ENCODE measurements at places on chromosomes 12 and 14.
A peak's percentile ranks its signal among the peaks of the same experiment; 100 is the strongest.

- no peak for DNase-seq
Measured at GRCh38 chr12:106863189-106863588, 88.7 kb downstream of the RIC8B start.

- DNase-seq = peak; percentile 43
Measured at GRCh38 chr14:32019276-32019675, 57.8 kb upstream of the ARHGAP5 start.

- DNase-seq = no peak
Measured at GRCh38 chr12:50747817-50748216, 16.1 kb upstream of the ATF1 start.

DNA sequence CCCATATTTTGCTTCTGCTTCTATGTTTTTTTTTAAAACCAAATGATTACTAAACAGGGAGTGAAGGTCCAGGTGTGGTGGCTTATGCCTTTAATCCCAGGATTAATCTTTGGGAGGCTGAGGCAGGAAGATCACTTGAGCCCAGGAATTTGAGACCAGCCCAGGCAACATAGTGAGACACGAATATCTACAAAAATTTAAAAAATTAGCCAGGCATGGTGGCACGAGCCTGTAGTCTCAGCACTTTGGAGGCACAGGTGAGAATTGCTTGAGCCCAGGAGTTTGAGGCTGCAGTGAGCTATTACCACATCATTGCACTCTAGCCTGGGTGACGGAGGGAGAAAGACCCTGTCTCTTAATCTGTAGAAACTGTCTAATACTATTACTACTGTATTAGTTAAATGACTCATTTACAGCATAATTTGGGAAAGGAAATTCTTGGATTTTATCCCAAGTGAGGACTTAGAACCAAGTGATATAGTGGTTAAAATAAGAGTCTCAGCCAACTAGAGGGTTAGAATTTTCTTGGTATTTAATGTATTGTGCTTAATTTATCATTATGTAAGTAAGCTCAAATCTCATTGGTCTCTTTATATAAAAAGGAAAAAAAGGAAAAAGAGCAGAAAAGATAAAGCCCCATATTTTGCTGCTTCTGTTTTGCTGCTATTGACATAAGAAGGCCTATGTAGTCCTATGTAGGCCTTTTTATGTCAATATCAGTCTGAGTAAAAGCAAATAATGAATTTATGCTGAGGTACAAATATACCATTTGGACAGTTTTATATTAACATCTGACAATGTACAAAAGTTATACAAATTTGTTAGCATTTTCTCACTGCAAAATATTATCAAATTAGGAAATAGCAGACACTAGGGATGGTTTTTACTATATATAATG is 163.4 kb downstream of the RAD51B start:
- no peak for DNase-seq

DNA sequence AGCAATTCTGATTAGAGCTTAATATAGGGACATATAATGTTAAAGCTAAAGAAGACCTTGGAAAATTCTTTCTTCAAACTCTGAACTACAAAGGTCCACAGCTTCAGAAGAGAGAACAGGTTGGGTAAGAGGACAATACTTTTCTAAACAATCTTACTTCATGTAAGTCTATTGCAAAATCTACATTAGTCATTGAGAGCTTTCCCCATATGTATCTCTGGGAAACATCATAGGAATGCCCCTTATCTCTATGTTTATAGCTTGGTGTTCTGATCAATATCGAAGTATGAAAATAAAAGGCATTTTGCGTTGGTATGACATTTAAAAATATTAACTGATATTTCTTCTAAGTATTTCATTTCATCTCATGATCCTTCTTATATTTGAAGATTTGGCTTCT is 962.6 kb downstream of the AACS start:
- DNase-seq = no peak

GRCh38 chr14:87892763-87893162 is 100.2 kb downstream of the GALC start:
- no peak for DNase-seq

DNA sequence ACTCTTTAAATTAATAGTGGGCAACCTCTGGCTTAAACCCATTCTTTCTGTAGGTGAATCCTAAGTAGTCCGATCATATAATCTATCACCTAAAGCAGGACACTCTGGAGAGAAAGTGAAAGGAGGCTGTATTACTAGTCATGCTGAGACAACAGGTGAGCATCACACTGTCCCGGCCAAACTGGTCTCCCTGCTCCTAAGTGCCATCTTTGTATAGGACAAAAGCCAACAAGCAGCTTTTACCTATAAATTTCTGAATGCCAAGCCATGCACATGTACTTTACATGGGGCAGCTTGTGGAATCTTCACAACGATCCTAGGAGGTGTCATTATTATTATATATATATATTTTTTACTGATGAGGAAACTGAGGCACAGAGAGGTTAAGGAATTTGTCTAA is 18.0 kb downstream of the PLEKHH1 start:
- no peak for DNase-seq

- DNase-seq = no peak
Measured at GRCh38 chr12:63978519-63978918, 134.0 kb downstream of the SRGAP1 start.

GRCh38 chr14:38125481-38126037 is 82.1 kb upstream of the SSTR1 start:
- no peak for DNase-seq

GRCh38 chr12:65022421-65022820 is 98.7 kb downstream of the WIF1 start:
- no peak for DNase-seq

DNA sequence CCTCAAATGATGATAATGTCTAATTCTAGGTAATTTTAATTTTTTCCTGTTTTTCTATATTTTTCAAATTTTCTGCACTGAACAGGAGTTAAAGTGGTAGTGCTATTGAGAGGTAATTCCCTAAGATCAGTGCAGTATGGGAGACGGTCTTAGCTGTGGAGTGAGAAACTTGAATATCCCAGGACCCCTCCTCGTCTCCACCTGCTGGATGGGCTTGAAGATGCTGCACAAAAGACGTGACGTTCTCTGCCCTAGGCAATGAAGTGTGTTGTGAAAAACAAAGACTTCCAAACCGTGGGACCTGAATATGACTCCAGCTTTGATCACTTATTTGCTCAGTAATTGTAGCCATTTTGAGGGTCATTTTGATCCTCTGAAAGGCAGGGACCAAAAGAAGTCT is 298.1 kb downstream of the VRK1 start:
- no peak for DNase-seq

DNA sequence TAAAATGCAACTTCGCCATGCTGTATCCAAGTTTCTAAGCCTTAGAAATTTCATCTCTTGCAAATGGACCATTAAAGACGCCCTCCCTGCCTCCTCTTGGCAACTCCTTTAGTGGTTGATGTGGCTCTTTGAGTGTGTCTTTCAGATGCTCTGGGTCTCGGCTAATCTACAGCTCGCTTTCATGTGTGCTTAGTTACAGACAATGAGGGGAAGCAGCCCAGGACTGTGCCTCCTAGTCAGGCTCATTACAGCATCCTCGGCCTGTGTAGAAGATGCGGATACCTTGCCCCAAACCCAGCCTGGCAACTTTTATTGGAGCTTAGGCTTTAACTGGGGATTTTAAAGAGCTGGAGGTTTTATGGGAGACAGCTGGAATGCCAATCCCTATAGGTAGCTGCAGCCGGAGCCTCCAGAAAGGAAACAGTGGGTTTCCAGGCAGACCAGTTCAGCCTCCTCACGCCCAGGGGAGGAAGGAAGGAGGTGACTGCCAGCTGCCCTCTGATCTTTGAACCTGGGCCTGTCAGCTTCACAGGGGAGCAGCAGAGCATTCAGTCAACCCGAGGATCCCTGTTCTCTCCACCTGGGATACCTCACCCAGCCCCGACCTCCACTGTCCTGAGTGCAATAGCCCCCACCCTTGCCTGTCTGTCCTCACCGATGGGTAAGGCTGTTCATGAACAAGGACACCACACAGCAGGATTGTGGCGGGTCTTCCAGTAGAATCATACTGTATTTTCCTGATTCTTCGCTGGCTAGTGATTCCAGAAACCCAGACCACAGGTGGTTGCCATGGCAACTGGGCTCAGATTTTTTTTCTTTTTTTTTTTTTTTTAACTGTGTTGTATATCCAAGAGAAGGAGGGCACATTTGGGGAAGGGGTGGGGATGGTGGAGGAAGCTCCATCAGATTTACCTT is 638.5 kb downstream of the MED13L start:
- DNase-seq = no peak

DNA sequence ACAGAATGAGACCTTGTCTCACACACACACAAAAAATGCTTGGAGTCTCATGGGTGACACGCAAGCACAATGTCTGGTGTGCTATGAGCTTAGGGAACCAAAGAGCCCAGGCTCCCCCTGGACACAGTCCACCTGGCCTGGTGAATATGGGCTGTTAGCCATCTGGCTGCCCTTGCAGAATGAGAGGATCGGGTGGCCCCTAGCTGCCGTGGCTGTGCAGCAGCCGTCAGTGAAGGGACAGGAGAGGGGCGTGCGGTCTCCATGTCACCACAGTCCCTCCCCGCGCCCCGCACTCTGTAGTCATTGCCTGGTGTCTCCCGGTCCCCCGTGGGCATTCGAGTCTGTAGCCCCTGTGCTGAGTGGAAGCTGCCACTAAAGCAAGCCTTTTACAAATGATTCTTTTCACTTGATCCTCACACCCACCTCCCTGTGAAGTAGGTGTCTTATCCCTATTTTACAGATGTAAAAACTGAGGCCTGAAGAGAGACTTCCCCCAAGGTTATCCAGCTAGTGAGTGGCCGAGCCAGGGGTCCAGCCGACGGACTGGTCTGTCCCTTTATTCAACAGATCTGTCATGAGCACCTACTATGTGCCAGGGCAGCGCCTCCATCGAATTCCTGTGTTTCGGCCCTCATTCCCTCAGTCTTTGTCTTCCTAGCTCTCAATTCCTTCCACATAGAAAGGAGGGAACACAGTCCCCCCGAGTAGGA is 18.8 kb downstream of the MVK start:
- no peak for DNase-seq

DNA sequence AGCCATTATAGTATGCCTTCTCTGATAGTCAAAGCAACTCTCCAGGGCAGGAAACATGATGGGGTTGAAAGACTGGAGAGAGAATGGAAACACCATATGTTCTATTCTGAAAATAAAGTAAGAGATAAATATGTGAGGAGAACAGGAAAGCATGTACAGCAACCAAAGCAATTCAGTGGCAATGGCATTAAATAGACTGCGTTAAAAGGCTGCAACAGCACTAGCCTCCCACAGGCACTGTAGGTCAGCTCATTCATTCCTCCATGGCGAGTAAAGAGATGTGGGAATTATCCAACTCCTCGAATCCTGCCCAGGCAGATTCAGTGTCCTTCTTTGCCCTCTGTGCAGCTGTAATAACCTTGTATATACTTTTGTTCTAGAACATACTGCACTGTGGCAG is 43.8 kb downstream of the ANO6 start:
- no peak for DNase-seq

DNA sequence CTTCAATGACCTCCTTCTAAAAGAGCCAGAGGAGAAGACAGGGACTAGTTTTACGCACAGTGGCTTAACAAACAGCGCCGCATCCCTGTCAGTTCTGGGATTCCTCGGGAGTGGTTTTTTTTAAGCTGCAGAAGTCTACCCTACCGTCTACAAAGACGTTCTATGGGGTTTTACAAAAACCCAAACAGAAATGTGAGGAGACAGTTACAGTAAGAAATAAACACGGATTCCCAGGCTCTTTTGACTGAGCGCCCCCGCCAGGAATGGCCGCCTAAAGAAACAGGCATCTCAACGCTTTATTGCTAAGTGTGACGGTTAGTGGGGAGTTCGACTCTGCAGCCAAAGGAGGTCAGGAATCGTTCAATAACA is 484 bp downstream of the ALKBH1 start:
- DNase-seq = peak; percentile 45

- DNase-seq = no peak
Measured at GRCh38 chr14:61176686-61177085, 104.5 kb downstream of the TMEM30B start.

DNA sequence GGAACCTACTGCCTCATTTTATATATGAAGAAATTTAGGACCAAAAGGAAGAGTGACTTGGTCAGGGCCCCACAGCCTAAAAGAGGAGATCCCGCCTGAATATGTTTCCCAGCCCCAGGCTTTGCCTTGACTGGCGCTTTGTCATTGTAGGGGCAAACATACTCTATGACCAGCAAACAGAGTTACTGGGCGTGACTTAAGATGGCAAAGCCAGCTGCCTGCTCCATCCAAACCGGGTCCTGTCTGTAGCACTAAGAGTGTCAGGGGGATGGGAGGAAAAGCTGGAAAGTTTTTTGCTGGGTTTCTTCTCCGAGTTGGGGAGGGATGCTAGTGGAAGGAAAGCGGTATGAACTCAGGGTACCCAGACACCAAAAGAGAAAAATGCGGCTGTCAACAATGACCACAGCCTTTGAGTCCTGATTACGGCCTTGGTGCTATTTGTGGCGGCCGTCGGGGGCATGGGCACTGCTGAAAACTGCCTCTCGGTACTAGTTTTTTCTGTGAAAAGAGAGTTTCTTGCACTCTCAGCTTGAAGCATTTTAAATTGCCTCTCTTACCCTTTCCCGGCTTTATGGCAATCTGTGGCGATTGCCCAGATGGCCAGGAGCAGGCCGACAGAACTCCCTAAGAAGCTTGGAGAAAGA is 82.7 kb downstream of the PRIMA1 start:
- no peak for DNase-seq

DNA sequence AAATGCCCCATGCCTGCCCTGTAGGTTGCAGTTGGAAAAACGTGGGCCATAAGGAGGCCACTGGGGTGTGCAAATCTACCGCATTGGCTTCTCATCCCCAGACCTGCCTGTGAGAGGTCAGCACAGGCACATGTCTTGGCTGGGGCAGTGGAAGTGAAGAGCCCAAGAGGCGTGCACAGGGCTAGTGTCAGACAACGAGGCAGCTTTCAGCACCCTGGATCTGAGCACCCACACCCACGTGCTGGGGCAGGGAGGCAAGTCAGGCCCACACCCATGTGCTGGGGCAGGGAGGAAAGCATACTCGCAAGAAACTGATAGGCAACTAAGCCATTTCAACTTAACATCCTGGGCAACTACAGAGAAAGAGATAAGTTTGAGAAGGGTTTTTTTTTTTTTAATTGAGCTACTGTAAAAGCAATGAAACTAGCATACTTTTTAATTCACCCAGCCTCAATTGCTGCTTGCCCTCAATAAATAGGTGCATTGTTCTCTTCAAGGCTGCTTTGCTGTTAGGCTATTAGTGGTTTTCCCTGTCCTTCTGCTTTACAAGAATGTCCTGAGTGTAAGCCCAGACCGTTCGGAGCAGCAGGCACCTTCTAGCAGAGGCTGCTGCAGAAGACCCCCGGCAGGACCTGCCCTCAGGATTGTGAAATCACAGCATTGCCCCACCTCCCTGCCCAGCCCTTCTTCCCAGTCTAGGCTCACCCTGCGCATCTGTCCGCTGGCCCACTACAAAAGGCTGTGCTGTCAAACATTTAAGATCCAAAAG is 355.3 kb upstream of the FKBP4 start:
- DNase-seq = no peak
